NCI-H1092 (cell line): ENCODE measurements at places on chromosomes 4 and X.

DNA sequence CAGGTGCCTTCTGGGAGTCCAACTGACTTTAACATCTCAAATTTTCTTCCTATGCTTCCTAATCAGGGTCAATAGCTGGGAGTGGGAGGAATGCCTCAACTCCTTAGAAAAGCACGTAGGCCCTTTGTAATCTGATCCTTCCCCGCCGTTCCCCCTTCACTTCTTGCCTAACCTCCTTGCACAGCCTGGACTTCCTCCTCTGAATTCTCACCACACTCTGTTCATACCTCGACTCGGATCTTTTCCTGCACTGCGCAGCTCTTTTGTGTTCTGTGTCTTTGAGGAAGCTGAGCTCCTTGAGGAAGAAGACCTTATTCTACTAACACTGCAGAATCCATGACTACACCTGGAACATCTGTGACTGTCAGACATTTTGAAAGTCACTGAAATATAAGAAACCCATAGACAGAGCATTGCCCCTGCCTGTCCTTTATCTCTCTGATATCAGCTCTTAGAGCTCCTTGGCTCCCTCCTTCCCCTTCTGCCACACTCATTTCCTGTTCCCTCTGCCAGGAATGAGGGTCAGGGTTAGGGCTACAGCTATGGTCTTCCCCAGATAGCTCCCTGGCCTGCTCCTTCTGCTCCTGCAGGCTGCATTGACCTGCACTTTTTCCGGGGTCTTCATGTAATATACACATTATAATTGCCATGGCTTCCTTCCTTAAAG is 140.2 kb upstream of the LDB2 start:
- no peak for DNase-seq

GRCh38 chr4:86942185-86942666 is 7.4 kb downstream of the AFF1 start:
- DNase-seq: no peak

DNA sequence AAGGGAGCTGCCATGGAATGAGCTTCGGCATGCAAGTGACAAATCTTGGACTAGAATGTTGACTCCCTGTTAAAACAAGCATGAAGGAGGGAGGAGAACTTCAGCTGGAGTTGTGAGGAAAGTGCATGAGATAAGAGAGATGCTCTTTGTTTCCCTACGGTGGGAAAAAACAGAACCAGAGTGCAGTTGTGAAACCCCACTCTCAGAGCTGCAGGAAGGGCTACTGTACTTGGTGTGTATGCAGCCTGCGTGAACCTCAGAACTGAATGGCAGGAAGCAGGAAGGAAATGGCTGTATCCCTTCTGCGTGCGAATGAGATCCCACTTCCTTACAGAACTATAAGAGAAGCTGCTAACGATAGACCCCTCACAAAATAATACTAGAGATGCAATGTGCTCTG is 57.2 kb downstream of the EGF start:
- DNase-seq: no peak

GRCh38 chr4:102326951-102327350 is 18.3 kb downstream of the SLC39A8 start:
- no peak for DNase-seq

GRCh38 chrX:36626898-36627297 is 381.3 kb upstream of the FAM47C start:
- DNase-seq: no peak

DNA sequence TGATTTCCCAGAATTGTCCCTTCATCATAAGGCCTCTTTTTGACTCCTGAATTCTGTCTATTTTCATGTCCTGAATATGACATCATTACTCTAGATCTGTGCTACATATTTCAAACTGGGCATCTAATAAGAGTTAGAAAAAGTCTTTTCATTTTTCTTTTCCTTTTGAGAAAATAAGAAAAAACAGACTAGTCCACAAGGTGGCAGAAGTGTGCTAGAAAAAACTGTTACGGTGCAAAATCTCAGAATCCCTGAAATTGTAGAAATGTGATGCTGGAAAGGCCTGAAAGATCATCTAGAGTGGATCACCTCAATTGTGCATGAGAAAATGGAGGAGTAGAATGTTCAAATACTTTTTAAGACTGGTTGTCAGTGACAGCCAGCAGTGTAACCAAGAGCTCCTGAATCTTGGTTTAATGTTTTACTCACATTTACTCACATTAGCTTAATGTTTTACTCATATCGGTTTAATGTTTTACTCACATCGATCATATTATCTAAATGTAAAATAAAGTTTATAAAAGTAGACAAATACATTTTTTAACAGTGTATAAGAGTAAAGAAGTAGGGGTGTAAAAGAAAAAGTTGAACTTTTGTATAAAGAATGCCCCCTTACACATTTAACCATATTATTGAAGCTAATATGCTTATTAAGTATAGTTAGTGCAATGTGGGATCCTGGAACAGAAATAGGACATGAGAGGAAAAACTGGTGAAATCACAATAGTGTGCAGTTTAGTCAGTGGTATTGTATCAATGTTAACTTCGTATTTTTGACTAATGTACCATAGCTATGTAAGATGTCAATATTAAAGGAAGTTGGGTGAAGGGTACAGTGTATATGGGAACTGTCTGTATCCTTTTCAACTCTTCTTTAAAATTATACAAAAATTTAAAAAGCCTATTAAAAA is 15.2 kb downstream of the ASB11 start:
- DNase-seq: no peak

DNA sequence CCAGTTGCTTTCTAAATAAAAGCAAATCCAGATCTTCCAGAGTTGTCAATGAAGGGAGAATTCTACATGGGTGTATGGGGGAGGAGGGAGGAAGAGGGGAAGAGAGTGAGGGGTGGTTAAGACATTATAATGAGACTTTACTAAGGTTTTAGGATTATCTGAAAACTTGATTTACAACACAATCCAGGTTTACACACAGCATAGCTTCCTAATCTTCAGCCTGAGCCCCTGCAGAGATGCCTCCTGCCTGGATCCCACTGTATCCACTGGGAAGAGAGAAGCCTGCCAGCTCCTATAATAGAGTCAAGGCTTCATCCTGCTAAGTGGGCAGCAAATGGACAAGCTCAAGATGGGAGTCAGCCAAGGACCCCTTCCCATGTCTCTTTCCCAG is 85.6 kb upstream of the KIT start:
- DNase-seq: no peak

DNA sequence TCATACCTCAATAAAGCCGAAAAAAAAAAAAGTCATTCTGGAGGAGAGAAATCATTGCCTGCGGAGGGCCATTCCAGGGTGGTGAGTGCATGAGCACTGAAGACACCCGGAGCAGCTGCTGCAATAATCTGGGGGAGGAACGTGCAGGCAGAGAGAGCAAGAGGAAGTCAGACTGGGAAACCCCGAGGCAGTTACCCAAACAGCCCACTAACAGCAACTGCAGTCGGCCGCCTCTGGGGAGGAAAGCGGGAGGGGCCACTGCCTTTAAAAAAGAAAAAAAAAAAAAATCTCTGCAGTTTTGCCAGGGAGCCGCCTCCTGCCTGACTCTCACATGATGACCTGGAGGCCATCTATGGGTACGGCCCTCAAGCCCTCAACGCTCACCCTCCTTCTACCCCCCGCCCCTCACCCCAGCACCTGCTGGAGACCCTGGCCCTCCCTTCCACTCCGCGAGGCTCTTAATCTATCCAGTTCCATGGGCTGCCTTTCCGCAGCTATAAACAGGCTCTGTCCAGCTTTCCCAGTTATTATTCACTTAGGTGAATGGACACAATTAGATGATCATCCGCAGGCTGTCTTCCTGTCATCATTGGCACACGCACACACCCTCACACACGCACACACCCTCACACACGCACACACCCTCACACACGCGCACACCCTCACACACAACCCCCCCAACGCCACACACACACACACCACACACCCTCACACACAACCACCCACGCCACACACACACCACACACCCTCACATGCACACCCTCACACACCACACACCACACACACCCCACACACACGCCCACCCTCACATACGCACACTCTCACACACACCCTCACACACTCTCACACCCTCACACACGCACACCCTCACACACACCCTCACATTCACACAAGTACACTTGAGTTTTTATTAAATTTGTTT is 3.4 kb upstream of the AVPR2 start:
- DNase-seq: peak; percentile 75

DNA sequence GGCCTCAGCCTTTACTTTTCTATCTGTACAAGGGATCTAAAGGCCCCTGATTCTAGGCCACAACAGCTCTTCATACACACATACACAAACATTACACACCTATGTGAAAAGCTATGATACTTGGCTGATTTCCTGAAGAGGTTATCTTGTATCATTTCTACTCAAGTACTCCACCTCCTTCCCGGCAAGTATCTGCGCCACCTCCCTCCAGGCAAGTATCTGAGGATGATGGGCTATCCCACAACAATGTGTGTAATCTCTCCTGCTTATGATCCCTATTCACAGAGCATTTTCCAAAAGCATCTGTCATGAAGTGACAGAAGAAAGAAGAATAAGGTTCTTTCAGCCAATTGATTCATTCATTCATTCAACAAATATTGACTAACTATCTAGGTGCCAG is 36.8 kb downstream of the AFAP1 start:
- DNase-seq: no peak

- DNase-seq: no peak
Measured at GRCh38 chr4:173682609-173683008, 152.6 kb upstream of the HAND2 start.

- no peak for DNase-seq
Measured at GRCh38 chr4:109015413-109015810, 252.6 kb upstream of the ETNPPL start.

DNA sequence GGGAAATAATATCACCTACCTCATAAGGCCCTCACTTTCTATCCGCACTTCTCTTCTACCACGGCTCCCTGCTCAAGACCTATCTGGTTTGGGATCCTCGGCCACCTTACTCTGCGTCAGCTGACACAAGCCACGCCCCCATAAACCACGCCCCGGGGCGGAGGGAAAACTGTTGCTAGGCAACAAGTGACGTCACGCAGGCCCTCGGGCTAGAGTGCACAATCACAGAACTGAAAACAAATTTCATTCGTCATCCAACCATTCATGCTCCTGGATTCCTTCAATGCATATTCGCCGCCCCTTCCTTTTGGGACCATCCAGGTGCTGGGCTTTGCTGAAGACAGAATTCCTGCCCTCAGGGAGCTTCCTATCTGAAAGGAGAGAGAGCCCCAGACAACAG is 66.3 kb downstream of the SMC1A start:
- no peak for DNase-seq

GRCh38 chr4:73615613-73616012 is 4.6 kb downstream of the RASSF6 start:
- DNase-seq: no peak

GRCh38 chr4:183142571-183143550 is 43.8 kb downstream of the WWC2 start:
- peak; percentile 77 for DNase-seq

DNA sequence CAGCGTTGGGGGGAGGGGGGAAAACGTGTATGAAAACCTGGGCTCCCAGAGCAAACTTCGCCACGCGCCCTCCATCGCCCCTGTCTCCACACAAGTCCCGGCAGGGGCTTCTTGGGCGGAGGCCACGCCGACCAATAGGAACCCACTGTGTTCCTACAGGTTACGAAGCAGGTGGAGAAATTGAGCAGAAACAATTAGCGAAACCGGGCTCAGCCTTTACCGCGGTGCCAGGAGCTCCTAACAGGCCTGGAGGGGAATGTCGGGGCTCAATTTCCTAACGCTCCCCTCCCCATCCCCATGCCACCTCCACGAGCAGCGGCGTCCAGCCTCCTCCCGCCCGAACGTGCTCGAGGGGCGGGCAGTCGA is 589 bp upstream of the KIT start:
- peak; percentile 43 for DNase-seq

- DNase-seq: no peak
Measured at GRCh38 chrX:114932550-114932949, 84.9 kb downstream of the IL13RA2 start.

DNA sequence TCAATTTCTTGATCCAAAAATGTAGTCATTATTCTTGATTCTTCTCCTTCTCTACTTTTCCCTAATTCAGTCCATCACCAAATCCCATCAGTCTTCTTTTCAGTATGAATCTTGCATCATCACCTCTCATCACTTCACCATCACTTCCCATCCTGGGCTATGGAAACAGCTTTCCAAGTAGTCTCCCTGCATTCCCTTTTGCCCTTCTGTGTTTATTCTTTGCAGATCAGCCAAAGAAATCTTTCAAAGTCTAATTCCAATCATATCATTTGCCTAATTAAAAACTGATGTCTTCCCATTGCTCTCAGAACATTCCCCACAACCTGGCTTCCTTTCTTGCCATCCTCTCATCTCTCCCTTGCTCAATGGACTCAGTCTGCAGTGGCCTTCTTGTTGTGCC is 201.7 kb upstream of the ADAMTS3 start:
- DNase-seq: no peak

DNA sequence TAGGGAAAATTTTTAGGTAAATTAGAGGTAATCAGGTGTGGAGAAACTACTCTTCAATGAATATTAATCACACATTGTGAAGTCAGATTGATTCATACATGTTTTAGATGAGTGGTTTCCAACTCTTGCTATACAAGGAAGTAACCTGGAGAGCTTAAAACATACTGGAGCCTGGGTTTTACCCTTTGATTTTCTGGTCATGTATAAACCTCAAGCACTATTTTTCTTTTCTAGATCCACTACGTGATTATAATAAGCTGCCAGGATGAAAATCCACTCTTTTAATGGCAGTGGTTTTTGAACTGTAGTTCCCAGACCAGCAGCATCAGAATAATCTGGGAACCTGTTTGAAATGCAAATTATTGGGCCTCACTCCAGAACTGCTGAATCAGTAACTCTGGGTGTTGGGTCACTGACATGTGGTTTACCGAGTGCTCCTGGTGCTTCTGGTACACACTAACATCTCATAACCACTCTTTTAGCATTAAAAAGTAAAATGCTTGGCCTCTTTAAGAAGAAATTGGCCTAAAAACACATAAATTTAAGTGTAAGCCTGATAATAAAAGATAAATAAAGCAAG is 63.4 kb downstream of the DCAF12L1 start:
- no peak for DNase-seq

- no peak for DNase-seq
Measured at GRCh38 chr4:56681158-56681852, at the start of gene HOPX. Gene HOPX, minus strand, starts transcription at chr4:56681296. Its CDS starts 23,480 bp downstream, at chr4:56657816.

DNA sequence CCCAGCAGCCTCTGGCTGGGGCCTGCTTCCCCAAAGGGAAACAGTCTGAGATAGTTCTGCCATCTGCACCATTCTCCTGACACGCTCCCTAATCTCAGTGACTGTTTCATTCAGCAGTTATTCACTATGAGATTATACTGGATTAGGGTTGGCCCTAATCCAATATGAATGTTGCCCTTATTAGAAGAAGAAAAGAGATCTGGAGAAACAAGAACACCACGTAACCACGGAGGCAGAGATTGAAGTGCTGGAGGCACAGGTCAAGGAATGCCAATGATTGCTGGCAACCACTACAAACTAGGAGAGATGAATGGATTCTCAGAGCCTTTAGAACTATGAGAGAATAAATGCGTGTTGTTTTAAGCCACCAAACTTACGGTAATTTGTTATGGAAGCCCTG is 7.4 kb downstream of the ACOX3 start:
- no peak for DNase-seq

GRCh38 chr4:122845760-122846159 is 19.1 kb downstream of the FGF2 start:
- no peak for DNase-seq
